ENCODE measurements at places on chromosomes 7 and 10.
A peak's percentile ranks its signal among the peaks of the same experiment; 100 is the strongest.

- no peak for DNase-seq
Measured at GRCh38 chr7:157219154-157219553, 80.4 kb downstream of the UBE3C start.

- DNase-seq = no peak
Measured at GRCh38 chr10:94046098-94046497, 52.4 kb downstream of the PLCE1 start.

- no peak for DNase-seq
Measured at GRCh38 chr10:14219411-14219810, 111.3 kb downstream of the FRMD4A start.

GRCh38 chr10:93742633-93743349 is 14.9 kb upstream of the LGI1 start:
- DNase-seq = no peak

GRCh38 chr7:47614450-47614849 is 32.5 kb upstream of the TNS3 start:
- DNase-seq = no peak

DNA sequence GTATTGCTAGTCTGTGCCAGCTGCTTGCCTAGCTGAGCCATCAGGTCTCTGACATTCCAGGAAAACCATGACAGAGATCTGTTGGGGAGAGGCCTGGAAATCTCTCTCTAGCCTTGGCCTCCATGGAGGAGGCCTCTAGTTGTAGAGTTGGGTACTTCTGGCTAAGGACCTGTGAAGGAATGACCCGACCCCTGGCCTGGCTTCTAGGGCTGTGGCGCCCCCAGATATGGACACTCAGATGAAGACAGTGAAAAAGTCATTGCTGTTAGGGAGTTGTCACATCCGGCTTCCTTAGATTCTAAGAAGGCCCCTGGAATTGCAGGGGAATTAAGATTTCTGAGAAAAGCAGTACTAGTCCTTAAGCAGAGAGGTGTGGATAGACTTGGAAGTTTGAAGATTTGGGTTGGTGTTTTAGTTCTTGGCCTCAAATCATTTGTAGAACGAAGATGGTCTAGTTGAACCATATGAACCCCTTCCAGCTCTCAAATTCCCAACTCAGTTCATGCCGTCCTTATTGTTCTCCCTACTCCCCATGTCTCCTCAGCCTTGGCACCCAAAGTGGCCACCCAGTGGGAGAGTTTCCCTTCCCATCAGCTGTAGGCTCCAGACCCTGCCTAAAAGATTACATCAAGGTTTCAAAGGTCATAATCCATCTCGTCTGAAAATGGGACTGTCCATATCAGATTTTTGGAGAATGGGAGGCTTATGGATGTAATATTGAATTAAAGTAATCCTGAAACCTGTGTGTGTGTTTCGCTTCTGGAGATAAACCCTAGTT is 7.0 kb downstream of the HHEX start:
- DNase-seq = no peak

- no peak for DNase-seq
Measured at GRCh38 chr7:114791771-114792170, 130.1 kb upstream of the MDFIC start.

- peak; percentile 54 for DNase-seq
Measured at GRCh38 chr7:70353330-70353945, 755.2 kb downstream of the AUTS2 start.
